ENCODE measurements at places on chromosomes 2 and 18. TPM values are rescaled to one million over a fixed set of nuclear protein-coding genes. Genes with fewer than 3 reads are reported as not detected.

- no peaks in the 10 kb centered on the region for H3K27me3 ChIP-seq
- peaks cover 5% of the 10 kb centered on the region for H3K4me1 ChIP-seq
- H3K36me3 ChIP-seq, result no peaks in the 10 kb centered on the region
- H3K27ac ChIP-seq, result no peak overlapping the region
These were observed 276.1 kb downstream of the BCL2 start for GRCh38 chr18:63043516-63043915.

DNA sequence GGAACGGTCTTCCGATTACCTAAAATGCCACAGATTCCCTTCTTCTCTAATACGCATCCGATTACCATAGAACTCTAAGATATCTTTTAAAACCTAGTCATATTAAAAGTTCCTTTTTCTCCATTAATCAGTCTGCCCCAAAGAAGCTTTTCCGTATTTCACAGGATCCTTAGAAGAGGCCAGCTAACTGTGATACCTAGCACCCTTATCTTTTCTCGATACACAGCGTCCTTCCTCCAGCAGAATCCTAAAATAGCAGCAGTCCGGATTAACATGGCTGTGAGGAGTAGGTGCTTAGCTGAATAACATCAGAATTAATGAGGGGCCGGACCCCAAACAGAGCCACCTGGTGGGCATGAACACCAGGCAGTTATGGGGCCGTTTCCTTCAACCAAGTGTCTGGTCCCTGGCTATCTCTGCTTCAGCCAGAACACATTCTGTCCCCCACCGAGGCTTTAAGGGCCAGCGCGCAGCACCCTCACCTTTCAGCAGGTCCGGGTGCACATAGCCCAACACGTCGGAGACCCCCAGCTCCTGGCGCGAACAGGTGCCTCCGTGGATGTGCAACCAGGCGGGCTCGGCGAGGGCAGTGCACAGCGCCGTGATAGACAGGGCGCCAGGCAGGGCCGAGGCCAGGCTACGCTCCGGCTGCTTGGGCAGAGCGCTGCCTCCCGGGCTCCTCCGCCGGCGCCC, 995 bp downstream of the TMEM127 start:
- peak overlapping the region; percentile 82 for H3K4me3 ChIP-seq
- H3K36me3 ChIP-seq, result no peaks in the 10 kb centered on the region
- no peaks in the 10 kb centered on the region for H3K27me3 ChIP-seq
- DNase-seq, result no peak
- peaks cover 64% of the 10 kb centered on the region for H3K4me1 ChIP-seq
- H3K27ac ChIP-seq, result peak overlapping the region; percentile 93

DNA sequence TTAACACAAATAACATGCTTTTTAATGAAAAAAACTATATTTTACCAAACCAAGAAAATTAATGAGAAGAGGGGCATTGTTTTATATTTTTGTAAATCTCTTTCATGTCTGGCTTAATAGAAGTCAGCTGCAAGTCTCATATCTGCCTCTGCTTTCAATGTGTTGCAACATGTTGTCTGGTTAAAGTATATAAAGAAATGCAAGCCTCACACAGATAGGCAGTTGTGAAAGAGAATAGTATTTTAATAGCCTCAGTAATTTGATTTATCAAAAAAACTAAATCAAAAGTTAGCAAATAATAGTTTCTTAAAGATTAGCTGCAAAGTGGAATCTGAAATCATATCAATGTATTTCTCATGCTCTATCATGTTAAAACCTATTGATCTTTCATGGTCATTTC, 52.9 kb upstream of the NCOA1 start:
- no peak overlapping the region for H3K27ac ChIP-seq
- no peak for DNase-seq
- H3K27me3 ChIP-seq, result no peaks in the 10 kb centered on the region
- H3K36me3 ChIP-seq, result no peaks in the 10 kb centered on the region
- no peak overlapping the region for H3K4me3 ChIP-seq

DNA sequence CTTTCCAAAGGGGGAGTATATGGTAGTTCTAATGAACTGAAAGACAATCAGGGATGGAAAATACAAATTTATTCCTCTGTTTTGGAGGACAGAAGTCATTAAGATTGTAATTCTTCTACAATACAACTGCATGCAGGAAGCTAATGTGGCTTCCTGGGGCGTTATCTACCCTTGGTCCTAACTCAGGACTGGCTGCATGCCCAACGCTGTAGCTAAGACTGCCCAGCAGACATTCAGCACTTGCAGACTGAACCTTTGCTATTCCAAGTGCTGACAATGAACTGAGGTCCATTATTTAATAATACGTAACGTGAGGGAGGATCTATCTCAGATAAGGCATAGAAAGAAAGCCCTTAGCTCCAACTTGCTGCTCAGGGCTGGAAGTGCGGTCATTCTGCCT, 53.2 kb downstream of the ZAP70 start:
- no peaks in the 10 kb centered on the region for H3K27me3 ChIP-seq
- no peak overlapping the region for H3K4me3 ChIP-seq
- H3K36me3 ChIP-seq, result no peaks in the 10 kb centered on the region
- no peak for DNase-seq
- no peaks in the 10 kb centered on the region for H3K4me1 ChIP-seq

GRCh38 chr2:167334146-167334742, 446.0 kb downstream of the XIRP2 start:
- no peak for DNase-seq
- H3K27me3 ChIP-seq, result no peaks in the 10 kb centered on the region

- H3K27ac ChIP-seq, result no peak overlapping the region
- no peak overlapping the region for H3K4me3 ChIP-seq
- no peak for DNase-seq
These were observed 23.7 kb upstream of the SCYGR1 start for GRCh38 chr2:227411320-227411989.

DNA sequence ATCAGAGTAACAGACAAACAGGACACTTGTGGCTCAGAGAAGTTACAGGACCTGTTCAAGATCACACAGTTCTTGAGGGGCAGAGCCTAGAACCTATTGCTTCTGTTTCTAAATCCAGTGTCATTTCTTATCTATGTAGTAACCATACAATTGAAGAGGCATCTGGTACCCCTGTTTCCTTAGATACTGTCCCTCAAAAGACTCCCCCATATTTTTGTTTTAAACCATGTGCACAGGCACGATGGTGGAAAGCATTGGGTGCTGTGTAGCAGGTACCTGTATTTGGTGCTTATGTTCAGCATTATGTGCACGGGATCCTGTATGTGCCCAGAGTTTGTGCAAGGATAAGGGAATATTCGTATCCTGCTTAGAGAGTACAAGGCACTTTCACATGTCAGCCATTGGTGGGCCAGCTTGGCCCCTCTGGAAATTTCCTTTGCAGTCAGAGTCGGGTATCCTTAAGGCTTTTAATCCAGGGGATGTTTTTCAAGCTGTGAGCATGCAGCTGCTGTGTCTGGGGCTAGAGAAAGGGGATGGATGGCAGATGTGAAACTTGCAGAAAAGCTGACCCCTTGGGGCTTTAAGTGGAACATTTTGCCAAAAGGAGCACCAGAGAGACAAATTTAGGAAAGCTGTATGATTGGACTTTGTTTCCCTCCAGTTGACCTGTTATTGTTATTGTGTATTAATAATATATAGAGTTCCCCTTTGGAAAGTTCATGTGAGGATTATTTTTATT, 2.1 kb downstream of the LBH start:
- peak overlapping the region; percentile 87 for H3K27ac ChIP-seq
- peaks cover 46% of the 10 kb centered on the region for H3K27me3 ChIP-seq

DNA sequence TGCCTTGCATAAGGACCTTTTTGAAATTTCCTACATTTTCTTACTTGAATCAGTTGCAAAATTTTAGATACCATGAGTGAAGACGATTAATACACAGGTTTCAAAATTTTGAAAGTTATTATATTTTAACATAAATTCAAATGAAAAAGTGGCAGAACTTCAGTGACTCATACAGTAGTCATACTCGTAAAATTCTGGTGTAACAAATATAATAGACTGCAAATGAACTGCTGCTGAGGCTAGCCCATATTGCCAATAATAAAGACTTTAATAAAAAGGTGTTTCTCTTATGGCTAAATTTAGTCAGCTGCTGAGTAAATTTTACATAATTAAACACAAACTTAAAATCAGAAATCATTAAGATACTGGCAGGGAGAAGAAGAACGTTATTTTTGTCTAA, 36.9 kb downstream of the MSH6 start:
- H3K4me1 ChIP-seq, result no peaks in the 10 kb centered on the region
- H3K27ac ChIP-seq, result no peak overlapping the region
- H3K36me3 ChIP-seq, result no peaks in the 10 kb centered on the region
- no peaks in the 10 kb centered on the region for H3K27me3 ChIP-seq

DNA sequence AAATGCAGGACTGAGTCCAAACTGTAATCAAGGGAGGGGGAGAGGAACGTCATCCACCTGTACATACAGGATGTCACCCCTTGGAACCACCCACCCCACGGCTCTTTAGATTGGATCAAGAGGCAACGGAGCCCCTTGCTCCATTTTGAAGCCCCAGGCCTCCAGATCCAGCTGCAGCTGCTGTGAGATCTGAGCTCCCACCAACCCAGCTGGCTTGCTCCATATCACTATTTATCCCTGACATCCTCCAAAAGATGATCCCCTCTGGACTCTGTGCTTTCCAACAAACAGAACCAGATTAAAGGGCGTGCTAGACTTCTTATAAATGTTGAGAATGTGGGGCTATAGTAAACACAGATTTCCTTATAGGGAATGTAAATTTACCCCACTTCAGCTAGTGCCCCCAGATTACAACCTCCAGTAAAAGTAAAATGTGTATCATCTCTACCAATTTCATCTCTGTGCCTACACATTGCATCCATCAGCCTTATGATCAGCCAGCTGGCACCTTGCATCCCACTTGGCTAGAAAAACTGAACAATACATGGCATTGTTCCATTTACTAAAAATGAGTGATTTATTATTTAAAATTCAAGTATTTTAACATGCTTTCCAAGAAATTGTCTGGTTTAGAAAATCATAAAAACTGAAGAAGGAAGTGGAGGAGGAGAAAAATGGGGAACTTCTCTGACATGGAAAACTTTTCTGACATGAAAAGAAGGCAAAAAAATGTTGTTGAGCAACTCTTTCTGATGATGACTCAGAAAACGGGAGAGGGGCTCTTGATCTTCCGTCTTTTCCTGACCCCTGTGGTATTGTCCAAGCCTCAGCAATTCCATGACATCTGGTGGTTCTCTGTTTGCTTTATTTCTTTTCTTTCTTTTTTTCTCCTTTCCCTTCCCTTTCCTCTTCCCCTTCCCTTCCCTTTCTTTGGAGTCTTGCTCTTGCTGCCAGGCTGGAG, 262.6 kb upstream of the THUMPD2 start:
- no peak overlapping the region for H3K4me3 ChIP-seq
- H3K27me3 ChIP-seq, result no peaks in the 10 kb centered on the region
- H3K36me3 ChIP-seq, result no peaks in the 10 kb centered on the region
- peaks cover 8% of the 10 kb centered on the region for H3K4me1 ChIP-seq
- no peak for DNase-seq

DNA sequence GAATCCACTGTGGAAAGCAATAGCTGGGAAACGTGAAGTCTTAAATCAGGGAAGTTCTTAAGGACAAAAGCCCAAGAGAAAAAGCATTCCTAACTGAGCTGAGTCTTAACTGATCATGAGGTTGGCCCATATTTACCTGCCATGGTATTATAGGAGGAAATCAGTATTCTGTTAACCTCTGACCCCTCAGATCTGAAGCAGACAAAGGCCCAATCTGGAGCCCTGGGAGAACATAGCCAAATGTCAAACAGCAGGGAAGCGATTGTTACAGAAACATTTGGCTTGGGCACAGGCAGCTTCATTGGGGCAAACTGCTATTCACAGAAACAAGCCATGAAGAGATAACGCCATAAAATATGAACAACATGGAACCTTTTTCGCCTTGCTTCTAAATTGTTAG, 18.8 kb downstream of the EPHA4 start:
- DNase-seq, result no peak
- no peak overlapping the region for H3K27ac ChIP-seq
- H3K27me3 ChIP-seq, result no peaks in the 10 kb centered on the region
- no peak overlapping the region for H3K4me3 ChIP-seq

The SPAG16 gene
- total RNA-seq, result 1.2 TPM

The SERPINB2 gene
- total RNA-seq, result not detected

The UPP2 gene
- total RNA-seq, result not detected
